ENCODE measurements at places on chromosomes 1 and 21.
A peak's percentile ranks its signal among the peaks of the same experiment; 100 is the strongest.

DNA sequence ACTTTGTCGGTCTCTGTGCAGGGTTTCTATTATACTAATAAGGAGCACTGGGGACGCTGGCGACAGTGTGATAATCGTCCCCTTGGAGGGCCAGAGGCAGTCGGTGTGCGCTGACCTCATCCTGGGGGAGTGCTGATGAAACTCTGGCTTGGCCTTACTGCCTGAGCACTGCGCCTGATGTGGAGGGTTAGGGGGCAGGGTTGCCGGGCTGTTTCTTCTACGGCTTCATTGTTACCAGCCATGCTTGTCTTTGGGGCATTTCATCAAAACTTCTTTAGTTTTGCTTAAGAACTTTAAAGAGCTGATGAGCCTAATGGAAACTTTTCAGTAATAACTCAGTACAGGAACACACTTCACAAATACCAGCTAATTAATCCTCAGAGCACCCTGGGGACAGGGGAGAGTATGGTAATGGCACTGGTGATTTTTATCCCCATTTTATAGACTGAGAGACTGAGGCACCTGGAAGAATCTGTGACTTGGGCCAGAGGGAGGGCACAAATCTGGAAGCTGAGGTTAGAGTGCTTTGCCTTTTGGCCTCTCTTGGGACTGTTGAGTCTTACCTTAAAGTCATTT is 81.8 kb downstream of the PEX14 start:
- DNase-seq: no peak

DNA sequence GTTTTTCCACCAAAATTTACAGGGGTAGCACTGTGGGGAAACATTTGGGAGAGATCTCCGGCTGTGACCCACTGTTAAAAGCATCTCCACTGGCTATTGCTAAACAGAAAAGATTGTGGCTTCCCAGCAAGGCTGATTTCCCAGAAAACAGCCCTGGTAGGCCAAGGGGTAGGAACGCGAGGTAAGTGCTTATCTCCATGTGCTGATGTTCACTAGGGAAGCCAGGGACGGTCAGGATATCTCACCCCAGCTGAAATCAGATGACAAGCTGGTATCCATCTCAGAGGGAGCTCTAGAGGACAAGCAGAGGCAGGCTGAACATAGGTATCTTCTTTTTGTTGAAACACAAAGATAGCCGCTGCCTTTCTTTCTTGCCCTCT is 63.6 kb downstream of the MIS18A start:
- no peak for DNase-seq

- DNase-seq: no peak
These were observed 258.3 kb downstream of the SRGAP2C start for GRCh38 chr1:121443001-121443540.

DNA sequence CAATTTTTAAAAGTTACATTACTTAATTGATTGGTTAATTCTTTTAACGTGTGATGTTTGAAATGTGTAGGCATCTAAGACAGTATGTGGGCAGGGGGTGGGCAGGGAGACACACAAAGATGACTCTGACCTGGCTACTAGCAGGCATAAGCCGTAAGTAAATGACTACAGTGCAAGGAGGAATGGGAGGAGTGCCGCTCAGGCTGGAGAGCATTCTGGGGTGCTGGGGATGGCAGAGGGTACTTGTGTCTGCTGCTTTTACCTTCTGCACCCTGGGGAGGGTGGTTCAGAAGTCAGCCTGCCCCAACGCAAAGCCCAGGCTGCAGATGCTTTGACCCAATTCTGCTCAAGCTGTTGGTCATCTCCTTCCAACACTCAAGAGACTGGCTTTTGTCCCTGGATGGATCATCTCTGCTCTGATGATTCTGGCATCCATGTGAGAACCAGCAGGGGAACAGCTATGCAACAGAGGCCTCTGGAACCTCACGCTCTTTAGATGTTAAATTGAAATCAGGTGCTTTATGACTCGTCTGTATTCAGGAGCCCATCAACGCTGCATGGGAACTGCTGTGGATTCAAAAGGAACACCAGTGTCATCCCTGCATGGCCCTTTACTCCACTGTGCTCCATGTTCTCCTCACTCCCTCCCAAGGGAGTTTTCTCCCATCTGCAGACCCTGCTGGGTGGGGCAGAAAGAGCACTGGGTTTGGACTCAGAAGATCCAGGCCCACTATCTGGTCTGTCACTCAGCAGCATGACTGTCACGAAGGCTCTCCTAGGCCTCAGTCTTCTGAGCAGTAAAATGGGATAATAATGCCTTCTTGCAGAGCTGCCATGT is 78.8 kb downstream of the FAM78B start:
- DNase-seq: no peak

DNA sequence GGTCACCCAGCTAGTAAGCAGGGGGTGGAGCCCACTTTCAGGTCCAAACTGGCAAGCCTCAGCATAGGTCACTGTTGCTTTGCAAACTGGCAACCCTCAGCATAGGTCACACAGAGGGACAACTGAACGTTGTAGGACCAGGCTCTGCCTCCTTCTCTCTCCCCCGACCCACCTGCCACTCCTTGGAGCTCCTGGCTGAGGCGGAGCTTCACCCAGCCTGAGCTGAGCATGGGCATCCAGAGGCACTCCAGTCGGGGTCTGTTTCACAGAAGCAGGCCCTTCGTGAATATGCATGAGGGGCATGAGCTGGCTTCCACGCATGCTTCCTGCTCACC is 24.2 kb downstream of the CAPZB start:
- no peak for DNase-seq

DNA sequence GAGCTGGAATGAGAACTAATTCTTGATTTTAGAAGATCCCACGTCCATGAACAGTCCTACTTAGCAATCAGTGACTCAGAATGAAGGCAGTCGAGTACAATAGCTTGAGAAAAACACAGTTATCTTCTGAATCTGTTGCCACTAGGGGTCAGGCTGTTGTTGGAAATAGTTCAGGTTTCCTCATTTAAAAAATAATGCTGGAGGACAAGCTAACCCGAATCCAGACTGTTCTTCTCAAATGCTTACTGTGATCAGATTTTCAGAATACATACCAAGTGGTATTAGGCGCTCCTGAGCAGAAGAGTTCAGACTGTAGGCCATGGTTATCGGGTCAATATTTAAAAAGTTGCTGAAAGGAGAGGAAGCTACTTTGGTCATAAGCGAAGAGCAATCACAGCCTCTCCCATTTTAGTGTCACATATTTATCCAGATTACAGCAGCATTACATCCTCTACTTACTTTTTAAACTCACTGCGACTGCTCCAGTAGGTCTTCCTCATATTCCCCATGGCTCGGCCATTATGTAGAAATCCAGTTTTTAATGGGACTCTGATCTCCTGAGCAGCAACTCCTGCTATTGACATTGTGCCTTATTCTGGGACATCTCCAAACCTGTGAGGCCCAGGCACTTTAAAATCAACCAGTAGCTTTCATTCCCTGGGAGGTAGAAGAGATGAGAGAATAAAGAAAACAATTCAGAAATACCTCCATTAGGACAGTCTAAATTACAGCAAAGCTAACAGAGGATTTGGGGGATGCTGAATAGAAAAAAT is 10.9 kb downstream of the ERRFI1 start:
- peak; percentile 33 for DNase-seq

DNA sequence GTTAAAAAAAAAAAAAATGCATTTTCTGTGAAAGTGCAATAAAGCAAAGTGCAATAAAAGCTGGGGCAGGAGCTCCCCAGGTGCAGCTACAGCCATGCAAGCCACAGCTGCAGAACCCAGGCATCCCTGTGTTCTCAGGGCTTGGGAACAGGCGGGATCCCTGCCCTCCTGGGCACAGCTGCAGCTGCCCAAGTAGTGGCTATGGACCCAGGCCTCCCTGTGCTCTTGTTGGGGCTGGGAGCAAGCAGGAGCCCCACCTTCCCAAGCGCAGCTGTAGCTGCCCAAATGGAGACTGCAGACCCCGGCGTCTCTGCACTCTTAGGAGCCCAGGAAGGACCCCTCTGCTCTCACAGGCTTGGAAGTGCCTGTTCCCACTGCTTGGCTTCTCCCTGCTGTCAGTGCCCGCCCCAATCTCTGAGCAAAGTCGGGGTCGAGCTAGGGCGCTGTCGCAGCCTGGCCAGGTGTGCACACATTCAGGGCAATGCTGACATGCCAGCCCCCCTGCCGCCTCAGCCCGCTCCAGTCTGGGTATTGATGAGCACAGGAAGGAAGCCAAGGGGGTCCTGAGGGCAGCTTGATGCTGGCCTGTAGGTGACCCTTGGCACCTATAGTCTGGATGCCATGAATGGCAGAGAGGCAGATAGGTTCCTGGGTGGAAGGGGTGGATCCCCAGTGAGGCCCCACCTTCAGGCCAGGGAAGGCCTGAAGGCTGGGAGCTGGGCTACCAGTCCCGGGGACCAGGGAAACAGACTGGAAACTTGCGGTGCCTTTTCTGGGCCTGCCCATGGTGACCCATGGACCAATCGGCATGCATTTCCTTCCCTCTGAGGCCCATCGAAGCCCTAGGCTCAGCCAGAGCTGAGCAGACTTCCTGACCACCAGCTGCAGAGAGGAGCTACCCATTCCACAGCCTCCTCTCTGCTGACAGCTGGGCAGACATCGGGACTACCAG is 58.6 kb downstream of the RRAGC start:
- DNase-seq: no peak

- DNase-seq: peak; percentile 53
These were observed 188.5 kb downstream of the TGFBR3 start for GRCh38 chr1:91697416-91697815.

DNA sequence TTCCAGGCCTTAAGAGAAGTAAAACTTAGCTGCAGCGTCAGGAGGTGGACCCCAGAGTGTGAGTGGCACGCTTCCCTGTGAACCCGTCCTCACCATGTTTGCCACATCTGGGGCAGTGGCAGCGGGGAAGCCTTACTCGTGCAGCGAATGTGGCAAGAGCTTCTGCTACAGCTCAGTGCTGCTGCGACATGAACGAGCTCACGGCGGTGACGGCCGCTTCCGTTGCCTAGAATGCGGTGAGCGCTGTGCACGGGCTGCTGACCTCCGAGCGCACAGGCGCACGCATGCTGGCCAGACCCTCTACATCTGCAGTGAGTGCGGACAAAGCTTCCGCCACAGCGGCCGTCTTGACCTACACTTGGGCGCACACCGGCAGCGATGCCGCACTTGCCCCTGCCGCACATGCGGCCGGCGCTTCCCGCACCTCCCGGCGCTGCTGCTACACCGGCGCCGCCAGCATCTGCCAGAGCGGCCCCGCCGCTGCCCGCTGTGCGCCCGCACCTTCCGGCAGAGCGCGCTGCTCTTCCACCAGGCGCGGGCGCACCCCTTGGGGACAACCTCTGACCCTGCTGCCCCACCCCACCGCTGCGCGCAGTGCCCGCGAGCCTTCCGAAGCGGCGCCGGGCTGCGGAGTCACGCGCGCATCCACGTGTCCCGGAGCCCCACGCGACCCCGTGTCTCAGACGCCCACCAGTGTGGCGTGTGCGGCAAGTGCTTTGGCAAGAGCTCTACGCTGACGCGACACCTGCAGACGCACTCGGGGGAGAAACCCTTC is 9.3 kb downstream of the ZNF672 start:
- peak; percentile 11 for DNase-seq

DNA sequence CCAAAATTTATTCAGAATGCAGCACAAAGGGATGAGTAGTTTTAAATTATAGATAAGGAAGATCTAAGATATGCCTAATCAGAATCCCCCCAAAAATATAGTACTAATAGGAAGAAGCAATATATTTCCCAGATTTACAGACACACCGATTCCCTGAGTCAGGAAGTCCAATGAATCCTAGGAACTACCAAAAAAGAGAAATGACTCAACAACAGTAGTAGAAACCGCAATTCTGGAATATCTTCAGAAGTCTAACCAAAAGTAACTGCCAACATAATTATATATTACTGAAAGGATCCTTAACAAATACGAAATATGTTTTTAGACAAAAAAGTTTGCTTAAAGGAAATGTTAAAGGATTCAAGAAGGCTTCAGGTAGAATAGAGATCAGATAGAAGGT is 10.3 kb downstream of the AHCTF1 start:
- DNase-seq: no peak

GRCh38 chr1:61851849-61852669 is 109.8 kb downstream of the PATJ start:
- no peak for DNase-seq

- no peak for DNase-seq
These were observed 3.1 kb upstream of the PRKCZ start for GRCh38 chr1:2046953-2047748.

- no peak for DNase-seq
These were observed 18.8 kb upstream of the CASZ1 start for GRCh38 chr1:10814976-10815857.

DNA sequence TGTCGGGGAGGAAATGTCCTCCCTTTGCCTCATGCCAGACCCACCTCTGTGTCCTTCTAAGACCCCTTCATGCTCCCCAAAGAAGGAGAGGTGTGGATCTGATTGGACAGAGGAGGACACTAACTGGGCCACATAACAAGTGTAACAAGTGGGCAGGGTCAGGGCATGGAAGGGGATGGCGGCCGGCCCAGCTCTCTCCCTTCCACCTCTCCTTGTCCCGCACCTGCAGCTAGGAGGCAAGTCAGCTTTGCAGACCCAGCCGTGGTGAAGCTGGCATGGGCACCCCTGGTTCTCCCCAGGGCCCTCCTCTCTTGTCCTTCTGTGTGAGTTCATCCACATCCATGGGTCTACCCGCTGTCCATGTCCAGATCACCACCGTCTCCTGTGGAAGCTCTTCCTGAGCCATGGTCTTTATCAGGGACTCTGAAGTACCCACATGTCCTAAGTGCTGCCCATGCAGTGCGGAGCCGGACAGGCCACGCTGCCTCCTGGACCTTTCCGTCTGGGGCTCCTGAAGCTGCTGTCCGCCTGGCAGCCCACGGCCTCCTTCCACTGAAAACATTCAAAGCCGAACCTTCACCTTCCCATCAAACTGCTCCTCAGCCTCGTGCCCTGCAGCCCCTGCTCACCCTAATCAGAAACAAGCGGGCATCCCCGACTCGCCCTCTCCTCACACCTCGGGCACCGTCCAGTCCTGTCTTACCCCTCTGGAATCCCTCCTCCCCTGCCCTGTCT is 460.5 kb downstream of the PTPRU start:
- no peak for DNase-seq

DNA sequence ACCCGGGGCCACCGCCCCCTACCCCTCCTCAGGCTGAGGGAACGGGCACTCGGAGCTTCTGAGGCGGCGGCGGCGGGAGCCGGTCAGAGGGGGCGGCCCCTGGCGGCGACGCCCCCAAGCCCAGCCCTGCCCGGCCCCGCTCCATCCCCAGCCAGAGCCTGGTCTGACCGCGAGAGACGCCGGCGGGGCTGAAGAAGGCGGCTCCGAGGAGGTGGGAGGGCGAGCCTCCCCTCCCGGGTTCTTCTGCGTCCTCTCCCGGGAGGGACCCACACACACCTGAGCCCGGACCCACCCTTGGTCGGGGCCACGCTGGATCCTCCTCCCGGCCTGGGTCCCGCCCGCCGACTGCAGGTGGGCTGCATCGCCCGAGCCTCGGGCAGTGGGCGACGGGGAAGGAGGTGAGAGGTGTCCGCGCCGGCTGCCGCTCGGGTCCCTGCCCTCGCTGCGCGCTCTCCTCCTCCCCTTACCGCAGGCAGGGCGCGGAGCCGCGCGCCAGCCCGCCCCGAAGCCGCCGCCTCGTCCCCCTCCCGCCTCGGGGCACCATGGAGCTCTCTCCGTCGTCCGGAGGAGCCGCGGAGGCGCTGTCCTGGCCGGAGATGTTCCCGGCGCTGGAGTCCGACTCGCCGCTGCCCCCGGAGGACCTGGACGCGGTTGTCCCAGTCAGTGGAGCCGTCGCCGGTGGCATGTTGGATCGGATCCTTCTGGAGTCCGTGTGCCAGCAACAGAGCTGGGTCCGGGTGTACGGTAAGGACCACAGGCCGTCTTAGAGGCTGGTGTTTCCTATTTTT is at the start of gene RASAL2:
RASAL2 (plus strand) TSS at position 154 of the 788 bp plus-strand sequence; CDS start at position 543, 389 bp downstream.
- peak; percentile 22 for DNase-seq
